ENCODE measurements at places on chromosomes 16 and 17. TPM values are rescaled to one million over a fixed set of nuclear protein-coding genes. Genes with fewer than 3 reads are reported as not detected.

DNA sequence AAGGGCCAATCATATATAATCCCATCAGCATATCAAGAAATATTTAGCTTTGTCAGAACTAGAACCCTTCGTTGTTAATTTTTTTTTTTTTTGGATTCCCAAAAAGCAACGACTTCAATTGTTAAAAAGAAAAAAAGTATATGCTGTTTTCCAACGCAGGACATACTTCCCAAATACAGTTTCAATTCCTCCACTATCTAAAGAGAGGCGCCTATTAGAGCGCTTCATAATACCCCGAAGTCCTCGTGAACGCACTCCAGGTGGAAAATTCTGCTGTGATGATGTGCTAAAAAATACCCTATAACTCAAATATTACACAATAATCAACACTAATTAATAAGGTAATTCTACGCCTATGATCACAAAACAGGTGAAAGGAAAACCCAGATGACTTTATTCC, 20.8 kb downstream of the GNA13 start:
- no peak for DNase-seq

DNA sequence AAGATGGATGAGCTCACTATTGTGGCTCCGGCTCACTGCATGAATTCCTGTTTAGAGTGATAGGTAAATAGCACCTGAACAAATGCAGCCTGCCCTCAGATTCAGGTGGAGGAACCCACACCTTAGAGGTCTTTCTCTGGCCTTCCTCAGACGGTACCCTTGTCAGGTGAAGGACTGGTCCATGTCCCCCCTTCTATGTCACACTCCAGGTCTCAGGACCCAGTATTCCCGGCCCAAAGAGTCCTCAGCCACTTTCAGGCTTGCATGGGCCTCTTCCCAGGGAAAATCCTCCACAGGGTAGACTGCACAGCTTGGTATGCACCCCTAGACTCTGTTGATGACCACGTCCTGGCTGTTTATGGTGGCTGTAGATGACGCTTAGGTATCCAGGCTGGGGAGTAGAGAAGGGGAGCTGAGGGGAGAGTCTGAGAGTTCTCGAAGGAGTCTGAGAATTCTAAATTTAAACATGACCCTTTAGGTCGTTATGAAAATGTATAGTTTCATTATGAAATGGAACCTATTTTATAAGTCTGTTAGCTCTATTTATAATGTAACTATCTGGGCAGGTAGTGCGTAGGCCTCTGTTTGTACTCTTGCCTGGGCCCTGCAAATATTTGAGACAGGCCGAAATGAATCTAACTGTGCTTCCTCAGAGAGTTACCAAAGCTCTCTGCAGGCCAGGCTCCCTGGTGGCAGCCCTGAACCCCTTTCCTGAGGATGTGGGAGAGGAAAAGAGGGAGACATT, 32.5 kb upstream of the CCR7 start:
- DNase-seq: no peak

- DNase-seq: no peak
These were observed 48.2 kb upstream of the STH start for GRCh38 chr17:45950888-45951287.

GRCh38 chr17:82598256-82599119, 49.8 kb downstream of the WDR45B start:
- DNase-seq: peak; percentile 56

DNA sequence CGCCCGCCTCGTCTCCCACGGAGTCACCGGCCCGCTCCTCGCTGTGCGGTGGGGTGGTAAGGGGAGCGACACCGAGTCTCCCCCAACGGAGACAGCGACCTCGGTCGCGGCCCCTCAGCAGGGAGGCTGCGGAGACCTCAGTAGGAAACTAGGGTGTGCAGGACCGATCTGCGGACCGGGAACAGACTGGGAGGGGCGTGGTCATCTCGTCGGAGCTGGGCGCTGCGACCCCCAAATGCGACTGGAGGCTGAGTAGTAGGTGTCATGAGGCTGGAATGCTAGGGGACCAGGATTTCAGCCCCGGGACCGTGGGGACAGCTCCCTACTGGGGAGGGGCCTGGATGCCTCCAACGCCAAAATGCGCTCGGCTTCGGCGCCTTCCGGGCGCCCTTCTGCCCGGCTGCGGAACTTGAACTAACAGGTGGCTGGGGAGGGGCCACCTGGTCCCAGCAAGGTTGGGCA, 1.3 kb downstream of the CACNG4 start:
- no peak for DNase-seq

Gene ALOX15B
- polyA plus RNA-seq: not detected

DNA sequence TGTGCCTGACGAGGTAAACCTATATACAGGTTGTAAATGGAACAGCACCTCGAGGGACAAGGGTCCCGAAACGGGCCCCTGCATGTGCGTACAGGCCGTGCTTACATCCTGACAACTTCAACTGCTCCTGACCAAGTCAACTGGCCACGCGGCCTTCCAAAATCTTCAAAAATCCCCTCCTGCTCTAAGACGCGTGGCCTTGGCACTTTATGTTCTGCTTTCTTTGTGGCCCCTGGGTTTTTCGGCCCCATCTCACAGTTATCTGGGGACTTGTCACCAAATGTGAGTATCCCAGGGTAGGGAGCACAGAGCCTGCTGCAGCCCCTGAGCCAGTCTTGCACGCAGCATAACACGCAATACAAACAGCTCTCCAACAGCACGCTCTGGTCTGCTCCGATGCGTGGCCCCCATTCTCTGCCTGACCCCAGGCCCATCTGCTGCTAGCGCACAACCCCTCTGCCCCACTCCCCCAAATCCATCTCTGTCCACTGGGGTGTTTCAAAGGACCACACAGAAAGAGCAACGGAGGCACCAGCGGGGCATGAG, 659 bp downstream of the RPH3AL start:
- no peak for DNase-seq

GRCh38 chr16:2273484-2273883, 5.6 kb upstream of the RNPS1 start:
- DNase-seq: no peak

GRCh38 chr16:30382111-30382881, at the start of gene SEPTIN1:
Gene SEPTIN1, minus strand, starts transcription at chr16:30382561. Its CDS starts 19 bp downstream, at chr16:30382542.
- DNase-seq: no peak

DNA sequence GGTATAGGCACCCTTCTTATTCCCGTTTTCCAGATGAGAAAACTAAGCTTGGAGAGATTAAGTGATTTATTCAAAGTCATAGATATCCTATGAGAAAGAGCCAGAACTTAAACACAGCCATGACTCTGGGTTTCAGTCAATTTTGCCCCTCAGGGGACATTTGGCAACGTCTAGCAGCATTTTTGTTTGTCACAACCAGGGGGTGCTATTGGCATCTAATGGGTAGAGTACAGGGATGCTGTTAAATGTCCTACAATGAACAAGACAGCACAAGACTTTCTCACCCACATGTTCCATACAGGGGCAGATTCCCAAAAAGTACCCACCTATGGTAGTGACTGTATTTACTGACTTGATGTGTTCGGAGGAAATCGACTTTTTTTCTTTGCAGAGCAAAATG, 4.8 kb upstream of the SHISA9 start:
- no peak for DNase-seq

DNA sequence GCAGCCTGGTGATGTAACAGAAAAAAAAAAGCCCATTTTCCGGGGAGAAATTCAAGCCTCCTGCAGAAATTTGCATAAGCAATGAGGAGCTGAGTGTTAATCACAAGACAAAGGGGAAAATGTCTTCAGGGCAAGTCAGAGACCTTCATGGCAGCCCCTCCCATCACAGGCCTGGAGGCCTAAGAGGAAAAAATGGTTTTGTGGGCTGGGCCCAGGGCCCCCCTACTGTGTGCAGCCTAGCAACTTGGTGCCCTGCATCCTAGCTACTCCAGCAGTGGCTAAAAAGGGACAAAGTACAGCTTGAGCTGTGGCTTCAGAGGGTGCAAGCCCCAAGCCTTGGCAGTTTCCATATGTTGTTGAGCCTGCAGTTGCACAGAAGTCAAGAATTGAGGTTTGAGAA, 49.7 kb downstream of the AHSP start:
- no peak for DNase-seq

GRCh38 chr17:31550389-31551056, 159.0 kb downstream of the RAB11FIP4 start:
- DNase-seq: peak; percentile 24

Gene ATP2C2
- not detected for polyA plus RNA-seq

DNA sequence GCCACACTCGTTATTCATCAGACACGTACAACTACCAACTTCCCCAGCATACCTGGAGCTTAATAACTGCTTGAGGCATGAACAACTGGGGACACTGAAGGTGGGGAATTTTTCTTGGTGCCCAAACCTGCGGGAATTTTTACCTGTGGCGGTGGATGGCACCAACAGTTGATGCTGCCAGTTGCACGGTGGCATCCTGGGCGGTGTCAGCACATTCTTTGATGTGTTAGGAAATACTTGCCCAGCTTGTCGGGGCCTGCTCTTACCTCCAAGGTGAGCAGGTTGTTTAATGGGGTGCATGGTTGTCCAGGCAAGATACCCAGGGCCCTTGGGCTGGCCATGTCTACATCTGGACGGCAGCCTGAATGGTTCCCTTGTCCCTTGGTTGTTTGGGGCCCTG, 79.6 kb downstream of the CRISPLD2 start:
- no peak for DNase-seq

Gene SDR42E1
- polyA plus RNA-seq: 0.32 TPM

GRCh38 chr17:55722742-55723487, at the start of gene TMEM100:
Gene TMEM100, minus strand, starts transcription at chr17:55722864. Its CDS starts 1,794 bp downstream, at chr17:55721070.
- DNase-seq: peak; percentile 78

- peak; percentile 75 for DNase-seq
These were observed 31.0 kb downstream of the CFDP1 start for GRCh38 chr16:75402159-75402820.

DNA sequence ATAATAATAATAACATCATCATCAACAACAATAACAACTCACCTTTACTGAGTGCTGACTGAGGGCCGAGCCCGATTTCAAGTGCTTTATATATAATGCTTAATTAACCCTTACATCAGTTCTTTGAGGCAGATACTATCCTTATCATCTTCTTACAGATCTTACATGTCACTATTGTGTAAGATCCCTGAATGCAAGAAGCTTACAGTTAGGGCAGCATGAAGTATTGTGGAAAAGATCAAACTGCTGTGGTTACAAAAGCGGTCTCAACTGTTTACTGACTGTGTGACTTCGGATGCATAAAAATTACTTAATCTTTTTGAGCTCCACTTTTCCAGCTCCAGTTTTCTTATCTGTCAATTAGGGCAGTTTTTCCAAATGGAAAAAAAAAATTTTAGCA, 3.3 kb downstream of the VAT1 start:
- DNase-seq: peak; percentile 31

DNA sequence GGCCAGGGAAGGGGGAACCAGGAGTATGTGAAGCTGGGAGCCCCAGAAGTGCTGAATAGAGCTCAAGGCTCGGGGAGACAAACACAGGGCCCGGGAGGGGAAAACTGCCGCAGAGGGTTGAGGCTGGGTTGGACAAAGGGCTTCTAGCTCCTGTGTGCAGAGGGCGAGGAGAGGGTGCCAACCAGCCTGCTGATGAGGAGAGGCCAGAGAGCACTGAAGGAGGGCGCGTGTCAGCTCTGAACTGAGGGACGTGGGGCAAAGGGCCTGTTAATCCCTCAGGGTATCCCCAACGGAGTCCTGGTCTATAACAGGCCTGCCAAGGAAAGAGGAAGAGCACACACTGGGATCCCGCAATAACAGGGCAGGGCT, 151.3 kb downstream of the C16orf78 start:
- DNase-seq: no peak

Gene SPEM2
- not detected for polyA plus RNA-seq

Gene OR1F1
- 0.12 TPM for polyA plus RNA-seq

Gene MKS1
- 11.0 TPM for polyA plus RNA-seq

GRCh38 chr17:12034538-12034937, 13.9 kb downstream of the MAP2K4 start:
- DNase-seq: no peak

Gene EME1
- 10.1 TPM for polyA plus RNA-seq

Gene WNT3
- 1.0 TPM for polyA plus RNA-seq

GRCh38 chr16:9594047-9594446, 502.6 kb downstream of the HAPSTR1 start:
- DNase-seq: no peak

- DNase-seq: peak; percentile 74
These were observed 55.3 kb downstream of the WDR45B start for GRCh38 chr17:82592767-82593589.

Gene TLCD1
- polyA plus RNA-seq: 8.7 TPM

Gene PMFBP1
- polyA plus RNA-seq: not detected

Gene RNF167
- polyA plus RNA-seq: 79.5 TPM

- no peak for DNase-seq
These were observed 26.0 kb downstream of the TAC4 start for GRCh38 chr17:49821916-49822315.

Gene ARHGAP44
- polyA plus RNA-seq: 1.0 TPM

- DNase-seq: no peak
These were observed 315.6 kb downstream of the SEC14L1 start for GRCh38 chr17:77456271-77456950.

- no peak for DNase-seq
These were observed 5.4 kb downstream of the NTN1 start for GRCh38 chr17:9026741-9027140.

Gene SCGB1C2
- not detected for polyA plus RNA-seq

Gene RPL26
- 3,797 TPM for polyA plus RNA-seq

DNA sequence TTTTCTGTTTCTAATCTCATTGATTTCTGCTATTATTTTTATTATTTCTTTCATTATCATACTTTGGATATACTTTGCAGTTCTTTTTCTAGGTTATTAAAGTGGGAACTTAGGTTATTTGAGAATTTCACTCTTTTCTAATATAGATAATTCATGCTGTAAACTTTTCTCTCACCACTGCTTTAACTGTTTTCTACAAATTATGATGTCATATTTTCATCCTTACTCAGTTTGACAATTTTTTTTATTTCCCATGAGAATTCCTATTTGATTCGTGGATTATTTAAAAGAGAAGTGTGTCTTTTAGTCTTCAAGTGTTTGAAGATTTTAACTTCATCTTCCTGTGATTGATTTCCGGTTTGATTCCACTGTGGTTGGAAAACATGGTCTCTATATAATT, 336.8 kb upstream of the SALL1 start:
- no peak for DNase-seq

Gene C16orf96
- polyA plus RNA-seq: not detected

DNA sequence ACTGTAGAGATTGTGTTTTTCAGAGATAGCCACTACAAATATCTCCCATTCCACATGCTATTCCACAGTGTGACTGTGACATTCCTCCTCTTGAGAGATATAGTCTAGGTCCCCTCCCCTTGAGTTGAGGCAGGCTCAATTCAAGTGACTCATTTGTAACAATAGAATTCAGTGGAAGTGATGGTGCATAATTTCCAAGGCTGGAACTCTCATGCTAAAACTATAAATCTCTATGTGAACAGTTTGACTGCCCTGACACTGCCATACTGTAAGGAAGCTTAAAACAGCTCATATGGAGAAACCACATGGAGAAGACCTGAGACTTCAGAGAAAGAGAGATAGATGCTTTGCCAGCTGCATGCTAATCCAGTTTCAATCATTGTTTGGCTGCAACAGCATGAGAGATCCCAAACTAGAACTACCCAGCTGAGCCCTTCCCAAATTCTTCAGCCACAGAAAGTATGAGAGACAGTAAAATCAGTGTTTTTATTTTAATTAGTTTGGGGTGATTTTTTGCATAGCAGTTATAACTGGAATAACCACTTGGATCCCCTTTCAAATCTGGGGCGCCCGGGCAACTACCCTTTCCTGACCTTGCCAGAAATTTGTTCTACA, 19.5 kb upstream of the CSNK2A2 start:
- no peak for DNase-seq

Gene TMEM256
- 174 TPM for polyA plus RNA-seq

All from IMR-90 (cell line).